ENCODE measurements at places on chromosomes 2 and 18.

DNA sequence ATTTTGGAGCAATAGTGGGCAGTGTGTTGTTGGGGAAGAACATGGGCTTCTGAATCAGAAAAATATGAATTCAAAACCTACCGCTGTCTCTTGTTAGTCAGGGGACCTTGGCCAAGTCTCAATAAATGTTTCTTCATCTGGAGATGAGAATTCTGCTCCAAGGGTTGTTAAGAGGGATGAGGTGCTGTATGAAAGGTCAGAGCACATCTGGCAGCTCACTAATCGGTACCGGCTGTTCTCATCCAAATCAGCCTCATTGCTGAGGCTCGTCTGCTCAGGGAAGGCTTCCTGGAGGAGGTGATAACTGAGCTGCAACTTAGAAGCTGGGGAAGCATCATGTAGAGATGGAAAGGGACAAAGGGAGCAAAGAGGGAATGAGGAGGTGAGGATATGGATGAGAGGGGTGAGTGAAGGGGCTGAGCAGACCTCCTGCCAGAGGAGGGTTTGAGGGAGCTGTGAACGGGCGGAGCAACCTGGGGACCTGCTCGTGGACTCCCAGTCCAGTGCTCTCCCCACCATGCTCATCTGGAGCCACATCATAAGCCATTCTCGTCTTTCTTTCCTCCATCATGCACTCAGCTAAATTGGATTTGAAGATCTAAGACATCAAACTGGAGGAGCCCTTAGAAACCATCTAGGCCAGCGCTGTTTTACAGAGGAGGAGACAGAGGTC lies 47.4 kb downstream of the GREB1 start:
- DNase-seq = no peak

DNA sequence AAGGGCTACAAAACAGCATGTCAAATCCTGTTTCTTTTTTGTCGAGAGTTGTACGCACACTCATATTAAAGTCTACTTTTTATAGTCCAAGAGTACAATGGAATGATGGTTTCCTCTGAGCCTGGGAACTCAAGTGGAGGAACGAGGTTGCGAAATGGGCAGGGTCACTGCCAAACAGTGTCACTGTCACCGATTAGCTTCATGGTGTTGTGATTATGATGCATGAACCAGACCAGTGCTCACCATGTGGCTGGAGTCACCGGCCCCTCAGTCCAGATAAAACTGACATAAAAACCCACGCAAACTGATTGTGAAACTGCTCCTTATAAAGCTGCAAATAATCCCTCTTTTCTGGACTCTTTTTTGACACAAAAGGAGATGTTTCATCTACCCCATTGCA lies 122.0 kb downstream of the COPS8 start:
- DNase-seq = peak; percentile 45

GRCh38 chr2:64814007-64814406 lies 160.3 kb upstream of the SERTAD2 start:
- no peak for DNase-seq

- DNase-seq = peak; percentile 55
These were observed 40.9 kb downstream of the ADD2 start for GRCh38 chr2:70726947-70727725.

DNA sequence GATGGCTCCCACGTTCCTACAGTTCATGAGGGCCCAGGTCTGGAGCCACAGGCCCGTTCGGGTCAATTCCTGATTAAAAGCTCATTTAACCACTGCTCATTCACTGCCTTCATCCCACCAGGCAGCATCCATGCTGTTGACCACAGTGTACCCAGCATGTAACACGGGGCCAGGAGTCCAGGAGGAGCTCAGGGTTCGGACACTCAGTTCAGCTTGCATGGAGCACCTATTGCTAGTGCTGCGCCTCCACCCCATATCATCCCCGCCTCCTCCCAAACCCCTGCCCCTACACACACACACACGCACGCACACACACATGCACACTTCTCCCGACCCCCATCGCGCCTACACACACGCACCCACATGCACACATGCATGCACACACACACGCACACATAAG lies 72.9 kb upstream of the SNTG2 start:
- DNase-seq = no peak

DNA sequence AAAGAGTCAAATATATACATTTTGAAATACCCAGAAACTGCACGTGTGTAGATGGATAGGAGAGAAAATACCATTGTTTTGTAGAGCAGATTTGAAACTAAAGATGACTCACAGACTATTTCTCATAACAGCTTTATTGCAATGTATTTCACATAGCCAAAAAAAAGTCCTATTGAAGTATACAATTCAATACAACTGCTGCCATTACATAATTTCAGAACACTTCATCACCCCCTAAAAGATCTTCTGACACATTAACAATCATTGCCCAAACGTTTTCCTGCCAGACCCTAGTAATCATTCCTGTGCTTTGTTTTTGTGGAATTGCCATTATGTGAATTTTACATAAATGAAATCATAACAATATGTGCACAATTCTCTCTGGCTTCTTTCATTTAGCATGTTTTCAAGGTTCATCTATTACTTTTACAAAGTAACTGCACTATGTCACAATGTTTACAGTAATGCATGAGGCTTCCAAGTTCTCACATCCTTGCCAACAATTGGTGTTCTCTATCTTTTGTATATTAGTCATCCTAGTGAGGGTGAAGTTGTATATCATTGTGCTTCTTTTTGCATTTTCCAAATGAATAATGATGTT lies 378.6 kb upstream of the CWC22 start:
- DNase-seq = peak; percentile 66

GRCh38 chr2:95079199-95079683 lies 42.4 kb downstream of the MRPS5 start:
- DNase-seq = peak; percentile 7

DNA sequence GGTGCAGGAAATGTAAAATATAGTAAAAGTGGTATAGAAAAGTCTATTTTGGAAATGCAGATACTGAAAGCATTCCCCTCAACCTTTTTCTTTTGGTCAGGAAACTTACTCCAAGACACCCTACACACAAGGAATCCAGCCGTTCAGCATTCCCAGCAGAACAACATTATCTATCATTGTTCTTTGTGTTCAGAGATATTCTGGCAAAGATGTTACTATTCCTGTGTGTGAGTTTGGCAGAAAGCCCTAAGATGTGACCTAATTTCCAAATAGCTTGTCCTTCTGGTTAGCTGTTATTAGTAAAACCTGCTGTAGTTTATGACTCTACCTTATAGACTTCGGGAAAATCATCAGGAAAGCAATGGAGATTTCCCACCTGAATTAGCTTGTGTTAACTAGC lies 78.1 kb upstream of the PELI1 start:
- no peak for DNase-seq

GRCh38 chr2:199409759-199410529 lies 47.8 kb downstream of the SATB2 start:
- peak; percentile 52 for DNase-seq

DNA sequence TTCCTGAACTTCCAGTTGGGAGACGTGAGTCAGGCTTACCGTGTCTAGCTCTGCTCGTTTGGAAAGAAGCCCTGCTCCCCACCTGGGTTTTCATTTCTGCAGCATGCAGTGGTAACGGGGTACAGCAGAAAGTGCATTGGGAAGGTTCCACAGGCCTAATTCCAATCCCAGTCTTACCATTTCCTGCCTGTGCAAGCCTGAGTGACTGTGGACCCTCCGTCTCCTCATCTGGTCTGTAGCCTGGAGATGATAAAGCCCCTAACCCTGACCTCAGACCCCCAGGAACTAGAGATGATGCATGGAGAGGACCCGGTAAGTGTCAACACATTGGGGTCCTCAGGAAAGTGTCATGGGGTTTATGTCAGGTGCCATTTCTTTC lies 5.8 kb upstream of the PSD4 start:
- DNase-seq = no peak

All from EL (cell line).